ENCODE measurements at places on chromosomes 7 and 10. TPM values are rescaled to one million over a fixed set of nuclear protein-coding genes. Genes with fewer than 3 reads are reported as not detected.

GRCh38 chr10:56782503-56782902, 421.4 kb upstream of the ZWINT start:
- no peak for DNase-seq

Gene GIMAP8
- total RNA-seq: not detected

Gene FANK1
- not detected for total RNA-seq

GRCh38 chr7:573933-574381, 54.3 kb upstream of the PDGFA start:
- no peak for DNase-seq

DNA sequence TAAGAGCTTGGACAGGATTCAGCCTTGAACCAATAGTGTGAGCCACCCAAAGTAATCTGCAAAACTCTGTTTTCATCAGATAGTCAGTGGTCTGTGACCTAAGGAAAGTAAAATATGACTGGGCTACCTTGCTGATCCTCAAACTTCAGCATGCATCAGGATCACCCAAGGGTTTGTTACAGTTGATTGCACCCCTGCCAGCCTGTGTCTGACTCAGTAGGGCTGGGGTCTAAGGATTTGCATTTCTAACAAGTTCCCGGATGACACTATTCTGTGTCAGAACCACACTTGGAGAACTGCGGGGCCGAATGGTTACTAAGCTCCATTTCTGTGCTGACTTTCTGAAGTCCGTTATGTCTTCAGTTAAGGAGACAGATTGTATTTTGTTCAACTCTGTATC, 40.6 kb upstream of the TSPAN13 start:
- DNase-seq: no peak

Gene OR13A1
- 17.4 TPM for total RNA-seq

DNA sequence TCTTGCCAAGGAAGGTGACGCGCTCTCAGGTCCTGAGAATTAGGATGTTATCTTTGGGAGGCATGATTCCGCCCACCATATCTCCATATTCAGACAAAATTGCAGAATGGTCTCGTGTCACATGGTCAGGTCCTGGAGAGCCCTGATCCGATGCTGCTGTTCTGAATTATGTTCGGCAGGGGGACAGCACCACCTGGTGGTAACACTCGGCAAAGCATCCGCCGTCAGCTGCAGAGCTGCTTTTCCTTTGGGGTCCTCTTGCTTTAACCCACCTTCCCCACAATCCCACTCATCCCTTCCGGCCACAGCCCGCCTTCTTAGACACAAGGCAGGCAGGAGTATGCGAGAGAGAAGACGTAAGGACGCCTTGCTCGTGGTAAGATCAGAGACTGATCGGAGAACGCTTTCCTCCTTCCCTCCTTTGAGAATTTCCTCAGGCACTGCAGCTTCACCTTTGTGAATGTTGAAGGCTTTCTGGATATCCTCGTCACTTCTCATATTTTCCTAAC, 327.8 kb upstream of the C7orf33 start:
- DNase-seq: peak; percentile 51

- no peak for DNase-seq
Observed at GRCh38 chr10:74061104-74061503, 63.2 kb downstream of the VCL start.

GRCh38 chr10:113300617-113301016, 252.2 kb upstream of the HABP2 start:
- DNase-seq: peak; percentile 23

DNA sequence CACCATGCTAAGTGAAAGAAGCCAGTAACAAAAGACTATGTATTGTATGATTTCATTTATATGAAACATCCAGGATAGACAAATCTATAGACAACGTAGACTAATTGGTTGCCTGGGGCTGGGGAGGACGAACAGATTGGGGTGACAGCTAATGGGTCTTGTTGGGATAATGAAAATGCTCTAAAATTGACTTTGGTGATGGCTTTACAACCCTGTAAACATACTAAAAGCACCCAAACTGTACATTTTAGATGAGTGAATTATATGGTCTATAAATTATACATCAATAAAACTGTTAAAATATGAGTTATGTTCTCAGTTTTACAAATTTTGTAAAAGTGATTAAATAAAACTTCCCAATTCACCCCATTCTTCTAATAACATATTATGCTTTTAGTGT, 261.5 kb downstream of the ELMO1 start:
- no peak for DNase-seq

DNA sequence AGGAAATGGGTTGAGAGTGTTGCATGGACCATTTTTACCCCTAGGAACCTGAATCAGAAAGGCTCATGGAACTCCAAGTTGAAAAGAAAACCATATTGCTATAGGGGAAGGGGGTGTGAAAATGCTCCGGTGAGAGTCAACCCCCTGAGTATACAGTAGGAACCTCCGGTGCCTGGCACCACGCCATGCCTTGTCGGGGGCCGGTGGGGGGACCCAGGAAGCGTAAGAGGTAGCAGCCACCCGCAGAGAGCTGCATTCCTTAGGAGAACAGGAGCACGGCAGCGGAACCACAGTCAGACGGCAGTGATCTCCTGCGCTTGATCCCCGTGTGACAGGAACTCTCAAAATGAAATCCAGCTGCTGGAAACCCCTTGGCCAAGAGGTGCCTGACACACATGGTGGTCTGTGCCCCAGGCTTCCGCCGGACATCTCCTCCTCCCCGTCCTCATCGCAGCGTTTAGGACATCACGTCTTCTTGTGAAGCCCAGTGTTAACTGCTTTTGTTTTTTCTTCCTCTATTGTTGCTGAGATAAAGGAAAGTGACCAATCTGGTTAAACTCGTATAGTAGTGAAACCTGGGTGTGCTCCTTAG, 186.8 kb downstream of the CELF2 start:
- no peak for DNase-seq

GRCh38 chr7:411677-412312, 107.9 kb downstream of the PDGFA start:
- DNase-seq: no peak

DNA sequence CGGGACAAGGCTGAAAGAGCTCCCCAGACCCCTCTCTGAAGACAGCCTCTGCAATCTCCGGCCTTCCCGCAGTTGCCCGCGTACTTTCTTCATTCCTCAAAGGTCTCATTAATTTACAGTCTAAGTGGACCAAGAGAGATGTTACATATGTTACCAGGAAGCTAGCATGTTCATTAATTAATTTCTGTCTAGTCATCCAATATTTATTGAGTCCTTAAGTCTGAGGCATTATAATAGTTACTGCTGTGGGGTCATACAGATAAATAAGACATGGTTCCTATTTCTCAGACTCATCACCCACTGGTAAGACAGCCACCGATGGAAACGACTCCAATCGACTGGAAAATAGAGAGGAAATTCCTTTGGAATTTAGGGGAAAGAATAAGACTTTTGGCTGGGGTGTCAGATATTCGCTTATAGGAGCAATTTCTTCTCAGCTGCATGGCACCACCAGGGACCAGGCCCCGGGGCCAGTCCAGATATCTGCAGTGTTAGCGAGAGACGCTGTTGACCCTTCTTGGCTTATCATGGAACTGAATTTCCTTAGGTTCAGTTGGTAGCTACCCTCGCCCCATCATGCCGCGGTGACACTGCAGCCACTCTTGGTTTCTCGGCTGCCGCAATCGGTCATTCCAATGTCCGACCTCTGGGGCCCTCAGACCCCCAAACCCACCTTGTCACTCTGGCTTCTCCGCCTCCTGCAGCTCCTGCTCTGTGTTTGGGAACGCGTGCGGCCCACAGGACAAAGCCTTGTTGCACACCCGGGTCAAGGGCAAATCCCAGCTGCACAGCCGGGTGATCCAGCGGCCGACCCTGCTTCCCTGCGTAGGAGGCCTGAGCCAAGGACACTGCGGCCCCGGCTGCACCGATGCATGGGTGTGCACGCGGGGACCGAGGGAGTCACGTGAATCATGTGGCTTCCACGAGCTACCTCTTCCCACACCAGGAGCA, 383.2 kb downstream of the DNAJB6 start:
- DNase-seq: no peak

DNA sequence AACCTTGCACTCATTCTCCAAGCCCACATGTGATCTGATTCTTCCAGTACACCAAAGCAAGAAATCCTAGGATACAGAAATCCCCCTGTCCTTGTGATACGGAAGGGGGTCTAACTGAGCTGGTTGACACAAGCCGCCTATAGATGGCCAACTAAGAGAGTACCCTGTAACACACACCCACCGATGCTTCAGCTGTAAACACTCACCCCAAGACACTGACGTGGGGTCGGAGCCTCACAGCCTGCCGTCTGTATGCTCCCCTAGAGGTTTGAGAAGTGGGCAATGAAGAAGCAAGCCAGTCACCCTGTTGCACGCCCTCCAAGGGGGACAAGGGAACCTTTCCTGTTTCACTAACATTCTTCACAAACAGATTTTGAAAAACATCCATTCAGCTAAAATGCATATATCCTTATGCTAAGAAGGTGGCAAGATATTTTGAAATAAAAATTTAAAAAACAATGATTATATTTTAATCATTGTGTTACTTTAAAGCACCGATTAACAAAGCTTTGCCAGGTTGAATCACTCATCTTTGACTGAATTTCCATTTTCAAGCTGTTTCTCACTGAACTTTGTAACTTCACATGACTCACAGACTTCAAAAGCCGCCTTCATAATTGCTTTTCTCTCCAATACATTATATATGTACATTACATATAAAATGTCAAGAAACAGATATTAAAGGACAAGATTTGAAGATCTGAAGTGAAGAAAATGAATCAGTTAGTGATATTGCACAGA, 329.3 kb downstream of the ARL4A start:
- no peak for DNase-seq

DNA sequence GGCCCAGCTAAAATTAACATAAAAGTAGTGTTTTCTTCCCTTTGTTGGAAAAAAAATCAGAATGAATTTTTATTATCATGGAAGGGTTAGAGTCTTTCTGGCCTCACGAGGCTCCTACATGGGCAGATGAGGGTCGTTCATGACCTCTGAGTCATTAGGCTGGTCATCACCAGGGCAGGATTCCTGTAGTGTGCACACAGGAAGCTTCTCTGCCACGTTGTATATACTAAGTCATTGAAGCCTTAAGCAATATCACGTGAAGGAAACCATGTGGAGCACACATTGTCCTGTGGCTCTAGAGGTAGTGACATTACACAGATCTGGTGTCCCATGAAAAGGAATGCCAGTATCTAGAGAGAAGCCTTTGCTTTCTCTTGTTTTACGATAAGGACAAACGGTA, 84.7 kb upstream of the C1QL3 start:
- DNase-seq: no peak

- DNase-seq: no peak
Observed at GRCh38 chr10:59560990-59561389, 148.7 kb downstream of the SLC16A9 start.

DNA sequence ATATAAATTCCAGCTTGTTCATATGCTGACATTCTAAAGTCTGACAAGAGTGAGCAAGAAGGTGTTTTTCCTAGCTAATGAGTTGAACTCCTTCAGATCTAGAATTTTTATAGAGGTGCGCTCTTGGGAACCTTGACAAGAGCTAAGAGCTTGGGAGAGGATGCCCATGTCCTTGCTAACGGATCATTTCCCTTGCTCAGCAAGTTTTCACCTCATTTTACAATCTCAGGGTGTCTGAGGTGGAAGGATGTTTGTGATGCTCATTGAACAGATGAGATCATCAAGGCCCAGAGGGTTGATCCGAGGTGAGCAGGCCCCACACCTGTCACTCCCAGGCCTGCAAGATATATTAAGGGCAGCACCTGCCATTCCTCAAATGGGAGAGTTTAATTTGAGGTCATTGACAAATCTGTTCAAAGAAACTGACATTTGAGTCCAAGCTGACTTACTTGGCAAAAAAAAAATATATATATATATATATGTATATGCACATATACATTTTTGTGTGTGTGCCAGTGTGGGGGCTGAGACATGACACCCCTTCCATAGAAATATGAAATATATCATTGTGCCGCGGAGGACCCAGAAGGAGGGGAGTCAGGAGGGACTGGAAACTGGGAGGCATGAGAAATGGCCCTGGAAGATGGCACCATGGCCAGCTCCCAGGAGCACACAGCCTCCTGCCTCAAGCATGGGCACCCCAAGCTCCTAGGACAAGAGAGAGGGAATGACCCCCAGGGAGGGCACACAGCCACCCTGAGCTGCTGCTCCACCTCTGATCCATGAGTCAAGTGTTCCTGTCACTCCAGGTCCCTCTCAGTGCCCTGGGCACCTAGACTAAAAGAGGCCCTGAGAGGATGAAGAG, 17.3 kb upstream of the TMEM72 start:
- DNase-seq: no peak

DNA sequence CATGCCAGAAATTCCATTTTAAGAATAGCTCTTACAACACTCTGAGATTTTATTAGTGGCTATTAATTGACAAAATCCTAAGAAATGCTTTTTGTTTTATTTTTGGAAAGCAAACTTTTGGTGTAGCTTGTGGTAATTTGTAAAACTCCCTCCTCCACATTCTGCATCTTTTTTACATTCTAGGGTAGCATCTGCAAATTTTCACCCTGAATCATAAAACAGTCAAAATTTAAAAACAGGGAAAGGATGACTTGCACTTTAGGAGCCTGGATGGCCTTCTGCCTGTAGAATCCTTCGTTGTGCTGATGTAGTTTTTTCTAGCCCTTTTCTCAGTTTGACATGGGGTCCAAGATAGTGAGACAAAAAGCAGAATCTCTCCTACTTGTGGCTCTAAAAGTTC, 316.1 kb downstream of the ADRA2A start:
- DNase-seq: no peak

GRCh38 chr7:96076350-96076707, 245.6 kb downstream of the SLC25A13 start:
- no peak for DNase-seq

Gene MINPP1
- total RNA-seq: 8.4 TPM

DNA sequence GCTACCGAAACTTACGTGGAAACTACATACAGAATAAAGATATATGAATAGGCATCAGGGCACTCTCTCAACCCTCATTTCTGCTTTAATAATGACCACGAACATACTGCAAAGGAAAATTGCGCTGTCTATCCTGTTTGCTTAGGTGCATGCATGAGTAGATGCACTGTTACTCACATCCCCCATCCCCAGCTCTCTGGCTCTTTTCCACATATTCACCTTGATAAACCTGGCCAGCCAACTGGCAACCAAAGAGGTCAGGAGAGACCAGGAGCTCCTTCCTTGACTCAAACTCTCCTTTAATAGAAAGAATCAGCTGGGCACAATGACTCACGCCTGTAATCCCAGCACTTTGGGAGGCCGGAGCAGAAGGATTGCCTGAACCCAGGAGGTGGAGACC, 29.6 kb downstream of the HIBADH start:
- no peak for DNase-seq

Gene FRAT2
- 18.3 TPM for total RNA-seq

Gene IRF5
- 15.8 TPM for total RNA-seq

- DNase-seq: no peak
Observed at GRCh38 chr10:6581778-6582228, 1.7 kb upstream of the PRKCQ start.

Gene LRRN3
- not detected for total RNA-seq

GRCh38 chr7:104230606-104231005, 22.8 kb upstream of the ORC5 start:
- no peak for DNase-seq

Data from OCI-LY7 (cell line).